Gastroesophageal sphincter (tissue), 4 donors: ENCODE measurements at places on chromosomes 1 and 21. TPM values are rescaled to one million over a fixed set of nuclear protein-coding genes. Genes with fewer than 3 reads are reported as not detected.

The UBAP2L gene
- 79.9 TPM for total RNA-seq

The FCRL6 gene
- 0.94 TPM for total RNA-seq

The OLIG2 gene
- total RNA-seq, result not detected

The TRAF3IP3 gene
- total RNA-seq, result 0.77 TPM

The TMEM200B gene
- 29.9 TPM for total RNA-seq

The SPRR2B gene
- not detected for total RNA-seq

The CCDC27 gene
- not detected for total RNA-seq

The NR1I3 gene
- total RNA-seq, result not detected

The TNFRSF4 gene
- total RNA-seq, result 0.93 TPM

The SPRR5 gene
- total RNA-seq, result not detected

The HHAT gene
- total RNA-seq, result 2.1 TPM

The ACTL8 gene
- not detected for total RNA-seq

The S100A3 gene
- 6.0 TPM for total RNA-seq
